ENCODE measurements at places on chromosomes 2 and 18.

DNA sequence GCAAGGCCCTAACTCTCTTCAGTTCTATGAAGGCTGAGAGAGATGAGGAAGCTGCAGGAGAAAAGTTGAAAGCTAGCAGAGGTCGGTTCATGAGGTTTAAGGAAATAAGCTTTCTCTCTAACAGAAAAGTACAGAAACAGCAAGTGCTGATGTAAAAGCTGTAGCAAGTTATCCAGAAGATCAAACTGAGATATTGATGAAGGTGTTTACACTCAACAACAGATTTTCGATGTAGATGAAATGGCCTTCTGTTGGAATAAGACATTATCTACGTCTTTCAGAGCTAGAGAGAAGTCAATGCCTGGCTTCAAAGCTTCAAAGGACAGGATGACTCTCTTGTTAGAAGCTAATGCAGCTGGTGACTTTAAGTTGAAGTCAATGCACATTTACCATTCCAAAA is 87.4 kb downstream of the PDCL3 start:
- DNase-seq, result no peak

- no peak for DNase-seq
Observed at GRCh38 chr18:52391810-52392559, 52.0 kb downstream of the DCC start.

DNA sequence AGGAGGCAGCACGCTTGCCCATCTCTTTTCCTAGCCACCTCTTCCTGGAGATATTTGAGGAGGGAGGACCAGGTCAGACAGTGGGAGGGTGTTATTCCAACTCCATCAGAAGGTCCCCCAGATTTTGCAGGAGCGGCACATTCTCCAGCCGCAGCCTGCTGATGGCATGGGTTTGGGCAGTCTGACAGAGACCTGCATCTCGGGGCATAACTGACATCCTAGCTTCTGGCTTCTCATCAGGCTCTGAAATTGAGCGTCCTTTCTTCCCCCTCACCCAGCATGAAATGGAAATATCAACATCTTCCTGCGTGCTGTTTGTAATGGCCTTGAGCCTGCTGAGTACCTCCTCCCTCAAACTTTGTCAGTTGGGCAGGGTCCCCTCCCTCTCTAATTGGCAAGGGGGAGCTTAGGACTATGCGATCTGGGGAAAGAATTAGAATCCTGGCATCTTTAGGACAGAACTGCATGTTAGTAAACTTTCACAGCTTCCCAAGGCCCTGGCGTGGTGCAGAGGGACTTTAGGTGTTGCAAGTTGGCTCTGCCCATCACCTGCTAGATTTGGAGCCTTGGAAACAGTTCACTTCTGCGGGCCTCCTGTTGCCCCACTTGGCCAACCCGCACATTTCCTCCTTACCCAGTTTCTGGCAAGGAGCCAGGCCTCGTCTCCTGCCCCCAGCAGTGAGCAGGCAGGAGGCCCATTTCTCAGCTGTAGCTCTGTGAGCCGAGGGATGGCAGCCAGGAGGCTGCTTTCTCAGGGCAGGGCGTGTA is 2.2 kb downstream of the ITM2C start:
- no peak for DNase-seq

- DNase-seq, result no peak
Observed at GRCh38 chr2:180003559-180003958, 3.5 kb downstream of the CWC22 start.
